ENCODE measurements at places on chromosomes 1 and 21.
A peak's percentile ranks its signal among the peaks of the same experiment; 100 is the strongest.

DNA sequence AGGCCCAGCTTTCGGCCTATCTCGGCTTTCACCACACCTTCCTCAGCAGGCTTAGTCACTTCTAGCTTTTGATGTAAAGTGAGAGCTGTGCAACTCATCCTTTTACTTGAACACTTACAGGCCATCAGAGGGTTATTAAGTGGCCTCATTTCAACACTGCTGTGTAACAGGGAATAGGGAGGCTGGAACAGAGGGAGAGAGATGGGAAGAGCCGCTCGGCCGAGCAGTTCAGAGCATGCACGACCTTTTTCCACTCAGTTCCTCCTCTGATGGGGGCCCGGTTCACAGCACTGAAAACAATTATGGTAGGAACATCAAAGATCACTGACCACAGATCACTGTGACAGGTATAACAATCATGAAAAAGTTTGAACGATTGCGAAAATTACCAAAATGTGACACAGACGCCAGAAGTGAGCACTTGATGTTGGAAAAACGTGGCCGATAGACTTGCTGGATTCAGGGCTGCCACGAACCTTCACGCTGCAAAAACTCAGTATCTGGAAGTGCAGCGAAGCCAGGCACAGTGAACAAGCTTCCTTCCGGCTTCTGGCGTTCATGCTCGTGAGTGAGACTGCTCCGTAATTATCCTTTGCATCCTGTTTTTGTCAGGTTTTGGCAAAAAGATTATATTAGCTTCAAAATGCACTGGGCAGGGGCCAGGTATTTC is 28.6 kb downstream of the AGPAT3 start:
- H3K27me3 ChIP-seq, result no peaks in the 10 kb centered on the region
- H3K27ac ChIP-seq, result no peak overlapping the region
- H3K36me3 ChIP-seq, result no peaks in the 10 kb centered on the region
- no peak overlapping the region for H3K4me3 ChIP-seq

GRCh38 chr1:185066181-185066580 is 20.8 kb downstream of the RNF2 start:
- no peaks in the 10 kb centered on the region for H3K27me3 ChIP-seq
- no peaks in the 10 kb centered on the region for H3K36me3 ChIP-seq
- H3K27ac ChIP-seq, result no peak overlapping the region
- H3K4me1 ChIP-seq, result peaks cover 16% of the 10 kb centered on the region
- no peak for DNase-seq
- H3K4me3 ChIP-seq, result no peak overlapping the region

DNA sequence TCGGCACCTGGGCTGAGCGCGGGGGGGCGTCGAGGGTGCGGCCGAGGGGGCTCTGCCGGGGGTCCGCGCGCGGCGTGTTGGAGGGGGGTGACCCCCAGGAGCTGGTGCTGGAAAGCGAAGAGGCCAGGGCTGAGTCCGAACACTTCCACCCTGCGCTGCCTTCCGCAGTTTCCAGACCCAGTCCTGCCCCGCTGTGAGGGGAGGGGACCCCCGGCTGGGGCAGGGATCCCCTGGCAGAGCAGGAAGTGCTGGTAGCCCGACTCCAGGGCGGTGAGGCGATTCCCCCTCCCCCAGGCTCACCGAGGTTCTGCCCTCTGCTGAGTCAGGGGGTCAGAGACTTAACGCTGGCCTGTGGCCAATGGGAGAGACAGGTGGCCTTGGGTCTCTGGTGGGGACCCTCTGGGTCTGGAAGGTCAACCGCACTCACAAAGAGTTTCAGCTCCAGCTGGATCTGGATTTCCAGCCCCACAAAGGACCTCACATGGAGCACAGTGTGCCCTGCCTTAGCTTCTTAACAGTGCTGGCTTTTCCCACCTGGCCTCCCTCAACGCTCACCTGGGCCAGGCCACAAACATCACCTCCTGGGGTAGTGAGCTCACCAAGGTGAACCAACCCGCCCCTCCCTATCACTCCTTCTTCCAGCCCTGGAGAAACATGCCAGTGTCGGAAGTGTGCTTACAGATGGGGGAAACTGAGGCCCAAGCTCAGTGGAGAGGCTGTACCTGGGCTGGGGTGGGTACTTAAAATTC is 39.8 kb upstream of the SYNC start:
- H3K4me3 ChIP-seq, result peak overlapping the region; percentile 76
- peaks cover 26% of the 10 kb centered on the region for H3K4me1 ChIP-seq
- no peaks in the 10 kb centered on the region for H3K27me3 ChIP-seq
- peak overlapping the region; percentile 68 for H3K27ac ChIP-seq
- DNase-seq, result no peak

DNA sequence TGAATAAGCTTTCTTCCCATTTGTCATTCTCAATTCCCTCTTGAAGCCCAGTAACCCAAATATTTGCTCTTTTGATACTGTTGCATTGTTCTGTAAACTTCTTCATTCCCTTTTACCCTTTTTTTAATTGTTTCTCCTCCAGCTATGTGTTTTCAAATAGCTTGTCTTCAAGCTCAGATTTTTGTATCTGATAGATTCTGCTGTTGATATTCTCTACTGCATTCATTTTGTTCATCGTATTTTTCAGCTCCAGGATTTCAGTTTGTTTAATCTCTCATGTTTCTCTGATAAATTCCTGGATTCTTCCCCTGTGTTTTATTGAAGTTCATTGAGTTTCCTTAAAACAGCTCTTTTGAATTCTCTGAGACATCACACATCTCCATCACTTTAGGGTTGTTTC is 51.8 kb downstream of the PKN2 start:
- H3K27ac ChIP-seq, result no peak overlapping the region
- peaks cover 13% of the 10 kb centered on the region for H3K4me1 ChIP-seq
- H3K27me3 ChIP-seq, result no peaks in the 10 kb centered on the region
- no peak for DNase-seq
- no peaks in the 10 kb centered on the region for H3K36me3 ChIP-seq
- no peak overlapping the region for H3K4me3 ChIP-seq

- peak overlapping the region; percentile 43 for H3K27ac ChIP-seq
- no peak overlapping the region for H3K4me3 ChIP-seq
- H3K4me1 ChIP-seq, result no peaks in the 10 kb centered on the region
Measured at GRCh38 chr1:218674280-218674773, 329.2 kb downstream of the TGFB2 start.

GRCh38 chr1:1862905-1863547 is 27.9 kb downstream of the GNB1 start:
- H3K4me3 ChIP-seq, result no peak overlapping the region
- H3K27me3 ChIP-seq, result no peaks in the 10 kb centered on the region
- peaks cover 88% of the 10 kb centered on the region for H3K4me1 ChIP-seq
- no peaks in the 10 kb centered on the region for H3K36me3 ChIP-seq
- DNase-seq, result no peak
